ENCODE measurements at places on chromosomes 5 and 9. TPM values are rescaled to one million over a fixed set of nuclear protein-coding genes. Genes with fewer than 3 reads are reported as not detected.

NRG2 gene
- not detected for total RNA-seq

GPR21 gene
- total RNA-seq: not detected

ZNF367 gene
- total RNA-seq: 30.1 TPM

GRCh38 chr5:74560245-74560644 lies 80.3 kb downstream of the ENC1 start:
- DNase-seq: no peak

GRCh38 chr5:178162481-178162880 lies 8.8 kb upstream of the NHP2 start:
- no peak for DNase-seq

GRCh38 chr9:134029248-134030226 lies 4.3 kb downstream of the BRD3OS start:
- DNase-seq: no peak

GRCh38 chr5:9126490-9126889 lies 419.4 kb downstream of the SEMA5A start:
- no peak for DNase-seq

- DNase-seq: no peak
Measured at GRCh38 chr9:33232815-33233214, 7.2 kb upstream of the SPINK4 start.
